ENCODE measurements at places on chromosomes 13 and 19.

- DNase-seq: no peak
Measured at GRCh38 chr13:75470676-75471075, 11.3 kb downstream of the TBC1D4 start.

- no peak for DNase-seq
Measured at GRCh38 chr13:35747594-35747993, 271.1 kb upstream of the MAB21L1 start.

DNA sequence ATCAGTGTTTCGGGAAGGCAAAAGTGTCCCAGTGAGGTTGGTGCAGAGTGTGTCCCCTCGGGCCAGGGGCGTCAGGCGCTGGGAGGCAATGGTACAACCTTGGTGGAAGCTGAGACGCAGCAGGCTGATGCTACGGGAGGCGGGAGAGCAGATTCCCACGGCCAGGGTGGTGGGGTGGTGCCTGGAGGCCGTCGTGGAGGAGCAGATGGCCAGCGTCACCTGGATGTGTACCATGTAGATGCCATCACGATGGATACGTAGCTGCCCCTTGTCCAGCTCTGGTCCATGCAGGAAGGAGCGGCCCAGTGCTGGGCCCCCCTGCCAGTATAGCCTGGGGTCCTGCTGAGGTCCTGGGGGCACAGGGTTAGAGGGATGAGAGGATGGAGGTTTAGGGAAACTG is 4.9 kb downstream of the CD70 start:
- no peak for DNase-seq

DNA sequence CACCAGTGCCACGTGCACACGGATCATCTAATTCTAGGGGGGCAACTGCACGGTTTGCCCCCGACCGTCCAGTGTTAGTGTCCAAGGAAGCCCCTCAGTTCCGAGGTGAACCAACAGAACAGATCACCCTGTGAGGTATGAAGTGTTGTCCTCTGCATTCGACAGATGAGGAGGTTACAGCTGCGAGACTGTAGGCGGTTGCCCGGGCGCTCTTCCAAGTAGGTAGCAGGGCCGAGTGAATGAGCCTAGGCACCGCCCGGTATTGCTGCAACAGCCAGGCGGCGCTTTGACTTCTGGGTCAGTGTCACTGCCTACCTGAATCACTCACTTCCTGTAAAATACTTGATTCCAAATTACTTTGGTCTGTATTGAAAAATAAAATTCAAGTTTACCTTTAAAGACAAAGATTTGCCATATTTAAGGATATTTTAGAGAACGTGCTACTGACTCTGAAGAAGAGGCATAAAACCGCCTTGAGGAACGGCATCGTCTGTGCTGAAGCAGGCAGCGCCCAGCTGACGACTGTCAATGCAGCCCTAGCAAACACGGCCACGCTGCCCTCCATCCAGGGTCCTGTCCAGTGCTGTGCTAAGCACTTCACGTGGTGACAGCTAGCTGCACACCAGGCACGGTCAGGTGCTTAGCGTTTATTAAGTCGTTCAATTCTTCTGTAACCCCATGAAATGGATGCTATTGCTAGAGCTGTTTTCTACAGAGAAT is 19.3 kb upstream of the RASA3 start:
- DNase-seq: peak; percentile 71

GRCh38 chr13:76860706-76861105 is 25.5 kb downstream of the KCTD12 start:
- no peak for DNase-seq

- no peak for DNase-seq
Measured at GRCh38 chr19:46460055-46460454, 11.3 kb downstream of the PNMA8A start.

DNA sequence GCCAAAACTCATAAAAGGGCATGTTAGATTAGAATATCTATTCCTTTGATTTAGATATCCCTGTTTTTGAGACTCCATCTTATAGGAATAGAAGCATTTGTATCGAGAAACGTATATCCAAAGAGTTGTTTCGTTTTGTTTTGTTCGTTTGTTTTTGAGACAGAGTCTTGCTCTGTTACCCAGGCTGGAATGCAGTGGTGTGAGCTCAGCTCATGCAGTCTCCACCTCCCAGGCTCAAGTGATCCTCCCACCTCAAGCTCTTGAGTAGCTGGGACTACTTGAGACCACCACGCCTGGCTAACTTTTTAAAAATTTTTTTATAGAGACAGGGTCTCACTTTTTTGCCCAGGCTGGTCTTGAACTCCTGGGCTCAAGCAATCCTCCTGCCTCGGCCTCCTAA is 26.6 kb upstream of the ZMYM5 start:
- DNase-seq: no peak

- DNase-seq: no peak
Measured at GRCh38 chr19:32842061-32842460, 27.5 kb downstream of the SLC7A9 start.

GRCh38 chr13:26718872-26719271 is 41.7 kb downstream of the GPR12 start:
- DNase-seq: no peak

GRCh38 chr13:44153496-44153895 is 220.1 kb upstream of the SERP2 start:
- DNase-seq: no peak

DNA sequence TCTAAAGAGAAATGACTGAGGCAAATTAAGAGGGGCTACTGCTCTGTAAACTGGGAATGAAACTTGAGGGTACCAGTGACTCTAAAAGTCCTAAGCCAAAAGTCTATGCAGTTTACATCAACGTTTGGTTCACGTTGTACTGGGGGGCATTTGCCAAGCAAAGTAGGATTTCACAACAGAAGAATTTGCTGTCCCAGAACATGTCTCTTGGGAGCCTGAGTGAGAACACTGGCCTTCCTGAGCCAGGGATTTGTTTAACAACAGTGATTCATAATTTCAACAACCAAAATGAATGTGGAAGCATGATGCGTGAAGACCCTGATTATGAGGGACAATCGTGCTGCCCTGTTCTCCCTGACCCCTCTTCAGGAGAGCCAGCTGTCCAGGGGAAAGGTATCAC is 178.0 kb downstream of the OXGR1 start:
- DNase-seq: no peak

GRCh38 chr19:1288833-1289685 is 3.4 kb downstream of the EFNA2 start:
- no peak for DNase-seq

- no peak for DNase-seq
Measured at GRCh38 chr13:25827831-25828465, 223.9 kb downstream of the SHISA2 start.

DNA sequence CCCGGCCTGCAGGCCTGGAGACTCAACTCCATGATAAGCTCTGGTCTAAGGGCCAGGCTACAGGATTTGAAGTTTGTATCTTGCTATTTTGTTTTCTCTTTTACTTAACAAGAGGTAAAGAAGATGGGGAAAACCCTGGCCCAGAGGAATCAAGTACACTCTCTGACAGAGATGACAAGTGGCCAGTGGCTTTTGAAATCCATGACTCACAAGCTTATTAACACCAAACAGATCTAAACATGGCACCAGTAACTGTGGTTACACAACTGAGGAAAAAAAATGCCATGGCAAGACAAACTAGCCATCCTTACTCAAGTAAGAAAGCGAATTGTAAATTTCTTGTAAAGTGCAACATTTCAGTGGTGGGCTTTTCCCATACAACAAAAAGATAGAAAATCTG is 72.6 kb upstream of the SERTM1 start:
- DNase-seq: no peak

DNA sequence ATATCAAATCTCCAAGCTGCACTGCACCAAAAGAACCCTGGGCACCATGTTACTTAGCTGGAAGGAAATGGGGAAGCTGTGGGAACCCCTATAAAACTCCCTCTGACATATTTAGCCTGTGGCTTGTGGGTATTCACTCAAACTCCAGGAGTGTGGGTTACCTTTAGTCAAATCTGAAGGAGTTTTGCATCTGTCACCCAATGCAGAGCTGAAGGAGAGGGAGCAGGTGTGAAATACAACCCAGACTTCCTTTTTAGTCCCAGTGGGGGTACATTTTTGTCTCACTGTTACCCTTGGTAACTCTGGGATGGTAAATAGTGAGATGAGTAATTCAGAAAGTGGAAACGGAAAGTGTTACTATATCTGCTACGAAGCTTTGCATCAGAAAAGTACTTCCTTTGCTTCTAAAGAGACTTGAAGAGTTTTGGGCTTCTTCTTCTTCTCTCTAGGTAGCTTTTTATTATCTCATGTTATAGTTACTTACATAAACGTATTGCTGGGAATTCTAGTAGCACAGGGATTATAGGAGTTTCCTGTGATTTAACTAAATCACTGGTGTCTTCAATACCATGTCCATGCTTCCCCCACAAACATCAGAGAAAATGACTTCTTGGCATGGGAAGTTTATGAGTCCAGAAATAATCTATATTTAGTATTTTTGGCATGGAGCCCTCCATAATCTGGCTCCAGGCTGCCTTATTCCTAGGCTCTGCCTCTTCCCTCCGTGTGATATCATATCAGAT is 105.9 kb downstream of the AKAP11 start:
- peak; percentile 65 for DNase-seq

- no peak for DNase-seq
Measured at GRCh38 chr13:18959229-18959628, 222.4 kb downstream of the TUBA3C start.

DNA sequence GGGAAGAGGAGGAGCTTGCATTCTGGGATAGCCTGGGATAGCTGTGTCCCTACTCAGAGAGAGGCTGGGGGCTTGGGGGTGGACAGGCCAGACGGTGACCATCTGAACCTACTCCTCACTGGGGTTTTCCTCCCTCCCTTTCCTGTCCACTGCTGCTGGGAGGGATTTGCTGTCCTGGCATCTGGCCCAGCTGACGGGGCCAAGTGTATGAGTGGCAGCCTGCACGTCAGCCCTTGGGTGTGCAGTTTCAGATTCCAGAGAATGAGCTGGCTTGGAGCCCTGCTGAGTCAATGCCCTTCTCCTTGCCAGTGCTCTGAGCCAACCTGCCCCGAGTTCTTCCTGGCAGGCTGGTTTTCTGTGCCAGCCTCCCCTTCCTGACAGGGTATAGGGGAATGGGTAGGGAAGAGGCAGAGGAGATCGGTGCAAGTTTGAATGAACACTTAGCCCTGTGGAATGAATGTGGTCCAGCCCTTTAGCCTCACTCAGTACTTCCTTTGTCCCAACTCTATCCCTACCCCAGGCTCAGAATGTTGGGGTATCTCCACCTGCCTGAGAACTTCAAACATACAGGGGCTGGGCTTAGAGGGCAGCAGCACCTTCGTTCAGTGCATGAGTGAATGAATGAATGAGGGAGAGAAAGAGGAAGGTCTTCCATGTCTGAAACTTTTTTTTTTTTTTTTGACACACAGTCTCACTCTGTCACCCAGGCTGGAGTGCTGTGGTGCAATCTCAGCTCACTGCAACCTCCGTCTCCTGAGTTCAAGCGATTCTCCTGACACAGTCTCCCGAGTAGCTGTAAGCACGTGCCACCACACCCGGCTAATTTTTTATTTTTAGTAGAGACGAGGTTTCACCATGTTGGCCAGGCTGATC is 1.8 kb upstream of the ANGPTL4 start:
- no peak for DNase-seq

- no peak for DNase-seq
Measured at GRCh38 chr19:23991170-23991569, 76.5 kb downstream of the ZNF726 start.

DNA sequence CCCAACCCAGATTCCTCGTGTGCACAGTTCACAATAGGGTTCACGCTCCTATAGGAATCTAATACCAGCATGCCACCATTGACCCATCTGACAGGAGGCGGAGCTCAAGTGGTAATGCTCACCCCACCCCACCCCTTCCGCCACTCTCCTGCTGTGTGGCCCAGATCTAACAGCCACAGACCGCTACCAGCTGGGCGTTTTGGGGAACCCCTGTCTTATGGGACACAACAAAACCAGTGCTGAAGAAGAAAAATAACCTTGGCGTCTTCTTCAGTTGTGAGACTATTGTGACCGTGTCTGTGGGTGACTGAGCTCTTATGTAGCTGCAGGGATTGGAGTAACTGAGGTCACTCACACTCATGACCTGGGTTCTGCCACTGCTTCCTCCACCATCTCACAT is 5.2 kb upstream of the OR10H1 start:
- DNase-seq: no peak

DNA sequence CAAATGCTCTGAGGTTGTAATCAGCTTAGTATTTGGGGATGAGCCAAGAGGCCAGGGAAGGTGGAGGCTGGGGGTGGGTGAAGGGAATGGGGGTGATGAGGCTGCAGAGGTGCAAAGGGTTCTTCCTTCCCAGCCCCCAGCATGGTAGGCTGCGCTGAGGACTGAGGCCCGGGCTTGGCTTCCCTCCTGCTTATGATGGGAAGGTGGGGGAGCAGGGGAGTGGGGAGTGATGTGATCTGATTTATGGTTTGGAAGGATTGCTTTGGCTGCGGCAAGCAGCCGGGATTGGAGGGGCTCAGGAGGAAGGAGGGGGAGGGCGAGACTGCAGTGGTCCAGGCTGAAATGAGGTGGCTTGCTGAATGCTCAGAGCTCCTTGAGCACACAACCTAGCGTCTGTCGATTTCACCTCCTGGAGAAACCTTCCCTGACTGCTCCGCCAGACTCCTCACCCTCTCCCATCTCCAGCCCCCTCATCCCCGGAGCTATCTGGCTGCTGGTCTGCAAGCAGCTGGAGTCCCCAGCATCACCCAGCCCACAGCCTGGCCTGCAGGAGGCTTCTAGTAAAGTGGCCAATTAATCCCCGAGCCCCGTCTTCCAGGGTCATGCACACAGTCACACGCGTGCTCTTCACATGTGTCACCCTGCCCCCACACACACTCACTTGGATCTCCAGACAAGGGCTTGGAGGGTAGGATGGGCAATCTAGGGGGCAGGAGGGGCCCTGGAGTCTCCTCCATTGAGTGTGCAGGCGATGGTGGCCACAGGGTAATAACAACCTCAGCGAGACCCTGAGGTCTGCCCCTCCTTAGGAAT is 757 bp upstream of the CLEC11A start:
- no peak for DNase-seq

- DNase-seq: no peak
Measured at GRCh38 chr13:73142071-73142470, 83.3 kb downstream of the KLF5 start.

DNA sequence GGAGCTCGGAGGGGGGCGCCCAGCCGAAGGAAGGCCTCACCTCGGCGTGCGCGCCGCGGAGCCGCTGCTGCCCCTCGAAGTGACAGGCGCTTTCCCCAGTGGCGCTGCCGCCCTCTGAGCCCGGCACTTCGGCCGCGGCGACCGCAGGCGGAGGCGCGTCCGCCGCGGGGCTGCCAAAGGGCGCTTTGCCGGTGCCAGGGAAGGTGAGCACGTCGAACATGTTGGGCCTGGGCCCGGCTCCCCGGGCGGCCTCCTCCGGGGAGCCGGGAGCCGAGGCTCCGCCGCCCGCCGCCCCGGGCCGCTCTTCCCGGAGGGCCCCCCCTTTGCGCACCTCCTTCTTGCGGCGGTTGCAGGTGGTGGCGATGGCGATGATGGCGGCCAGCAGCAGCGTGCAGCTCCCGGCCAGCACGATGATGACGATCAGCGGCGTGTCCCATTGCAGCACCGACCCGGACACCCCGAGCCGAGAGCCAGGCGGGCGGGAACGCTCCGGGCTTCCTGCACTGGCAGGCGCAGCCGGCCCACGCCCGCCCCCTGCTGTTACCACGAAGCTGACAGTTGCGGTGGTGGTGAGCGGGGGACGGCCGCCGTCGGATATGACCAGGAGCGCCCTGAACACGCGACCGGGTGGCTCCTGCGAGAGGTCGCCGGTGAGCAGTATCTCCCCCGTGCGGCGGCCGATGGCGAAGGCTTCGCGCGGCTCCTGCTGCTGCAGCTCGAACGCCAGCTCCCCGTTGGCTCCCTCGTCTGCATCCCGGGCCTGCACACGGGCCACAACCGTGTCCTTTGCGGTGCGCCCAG is 2.5 kb downstream of the PCDH8 start:
- DNase-seq: no peak

GRCh38 chr13:38223089-38223488 is 126.6 kb upstream of the UFM1 start:
- no peak for DNase-seq

GRCh38 chr13:87903553-87903952 is 232.4 kb downstream of the SLITRK5 start:
- DNase-seq: no peak

All from CD4-positive, alpha-beta T cell treated with Interleukin-15 for 4 hours (primary cell).